ENCODE measurements at places on chromosomes 12 and 14. TPM values are rescaled to one million over a fixed set of nuclear protein-coding genes. Genes with fewer than 3 reads are reported as not detected.

The VAMP1 gene
- 40.7 TPM for total RNA-seq

The BHLHE41 gene
- total RNA-seq = not detected

The DYNC1H1 gene
- 287 TPM for total RNA-seq

The MTHFD1 gene
- 309 TPM for total RNA-seq

The AQP6 gene
- not detected for total RNA-seq

The YY1 gene
- total RNA-seq = 105 TPM

The LMNTD1 gene
- total RNA-seq = not detected

The LGALS3 gene
- 14.8 TPM for total RNA-seq

The CLEC4D gene
- not detected for total RNA-seq

The SRSF9 gene
- total RNA-seq = 248 TPM

The KCNC2 gene
- not detected for total RNA-seq

The DGLUCY gene
- 48.5 TPM for total RNA-seq

- DNase-seq = no peak
Observed at GRCh38 chr12:65952737-65953209, 128.5 kb downstream of the HMGA2 start.

DNA sequence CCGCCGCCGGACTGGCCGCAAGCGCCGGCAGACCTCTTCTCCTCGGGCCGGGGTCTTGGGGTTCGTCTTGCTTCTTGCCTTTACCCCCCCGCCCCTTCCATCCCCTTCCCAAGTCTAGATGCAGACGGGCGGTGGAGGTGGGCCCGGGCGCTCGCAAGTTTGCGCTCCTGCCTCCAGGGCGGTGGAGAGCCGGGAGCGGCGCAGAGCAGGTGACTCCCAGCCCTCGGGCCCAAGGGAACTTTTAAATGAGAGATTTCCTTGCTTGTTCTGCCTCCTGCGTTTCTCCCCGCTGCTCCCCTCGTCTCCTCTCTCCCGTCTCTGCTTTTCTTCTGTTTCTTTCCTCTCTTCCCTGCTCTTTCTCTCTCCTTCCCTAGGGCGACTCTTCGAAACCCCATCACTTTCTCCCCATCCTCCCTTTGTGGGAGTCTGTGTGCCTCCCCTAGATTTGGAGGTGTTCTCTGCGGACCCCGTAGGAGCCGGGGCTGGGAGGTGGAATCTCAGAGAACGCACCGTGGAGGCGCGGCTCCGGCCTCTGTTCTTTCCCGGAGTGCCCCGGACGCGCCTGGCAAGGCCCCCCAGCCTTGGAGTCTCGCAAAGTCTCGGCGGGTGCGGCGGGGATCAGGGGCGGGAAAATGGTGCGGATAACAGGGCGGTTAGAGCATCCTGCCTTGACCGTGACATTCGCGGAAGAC is 114.7 kb upstream of the MYL2 start:
- DNase-seq = no peak

- no peak for DNase-seq
Observed at GRCh38 chr14:60515511-60516289, 6.8 kb downstream of the SIX6 start.

- DNase-seq = no peak
Observed at GRCh38 chr14:64569138-64569631, 19.4 kb downstream of the PPP1R36 start.

DNA sequence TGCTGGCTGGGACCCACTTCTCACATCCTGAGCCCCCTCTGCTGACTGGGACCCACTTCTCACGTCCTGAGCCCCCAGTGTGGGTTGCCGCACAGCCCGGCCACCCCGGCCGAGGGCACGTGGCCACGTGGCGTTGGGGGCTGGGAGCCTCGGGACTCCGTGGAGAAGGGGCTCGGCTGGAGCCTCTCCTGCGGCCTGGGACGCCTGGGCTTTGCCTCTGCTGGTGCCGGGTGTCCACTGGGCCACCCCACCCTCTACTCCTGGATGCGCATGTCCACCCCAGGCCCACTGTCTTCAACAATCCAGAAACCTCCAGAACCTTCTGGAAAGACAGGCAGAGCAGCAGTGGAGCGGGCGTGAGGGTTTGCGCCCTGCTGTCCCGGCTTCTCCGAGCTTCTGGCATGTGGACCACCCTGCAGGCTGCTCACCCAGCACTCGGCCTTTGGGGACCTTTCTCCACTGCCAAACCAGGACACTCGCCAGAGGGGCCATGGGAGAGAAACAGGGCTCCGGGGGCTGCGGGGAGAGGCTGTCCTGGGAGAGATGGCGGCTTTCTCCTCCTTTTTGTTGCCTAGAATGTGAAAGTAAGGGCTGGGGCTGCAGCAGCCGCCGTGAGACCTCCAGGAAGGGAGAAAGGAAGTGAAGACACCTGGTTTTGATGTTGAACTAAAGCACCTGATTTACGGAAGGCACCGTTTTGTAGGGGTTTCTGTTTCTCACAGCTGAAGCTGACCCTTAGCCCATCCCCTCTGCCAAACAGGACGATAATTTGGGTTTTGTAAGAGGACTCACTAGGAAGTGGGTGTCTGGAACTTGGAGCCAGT is 30.0 kb downstream of the NOC4L start:
- no peak for DNase-seq

DNA sequence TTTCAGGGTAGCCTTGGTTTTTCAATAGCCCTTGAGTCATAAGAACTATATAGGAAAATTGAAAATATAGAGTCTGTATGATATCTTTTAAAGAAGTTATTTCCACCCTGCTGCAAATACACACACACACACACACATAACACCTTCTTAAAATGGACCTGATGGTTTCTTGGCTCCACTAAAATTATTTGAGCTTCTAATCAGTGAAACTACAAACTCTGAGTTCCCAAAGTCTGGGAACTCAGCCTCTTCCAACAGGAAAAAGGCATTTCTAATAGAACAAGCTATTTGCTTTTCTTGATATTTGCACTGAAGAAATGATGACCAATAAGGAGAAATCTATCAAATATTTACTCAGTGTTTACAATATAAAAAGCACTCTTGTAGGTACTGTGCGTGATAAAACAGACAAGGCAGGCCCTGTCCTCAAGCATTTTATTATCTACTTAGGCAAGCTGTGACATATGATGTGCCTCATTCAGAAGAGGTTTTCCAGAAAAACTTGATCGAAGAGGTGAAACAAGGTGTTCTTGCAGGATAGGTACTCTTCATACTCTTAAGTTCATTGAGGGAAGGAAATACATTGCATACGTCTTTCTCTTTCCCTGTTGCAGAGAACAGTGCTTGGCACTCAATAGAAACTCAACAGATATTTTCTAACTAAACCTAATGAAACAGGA is 88.6 kb downstream of the MGST1 start:
- DNase-seq = no peak

- DNase-seq = no peak
Observed at GRCh38 chr12:132089407-132089910, 54.7 kb downstream of the DDX51 start.

- peak; percentile 13 for DNase-seq
Observed at GRCh38 chr12:63420206-63420644, 248.1 kb downstream of the DPY19L2 start.

GRCh38 chr12:130973109-130973508 is 19.4 kb downstream of the ADGRD1 start:
- DNase-seq = no peak

DNA sequence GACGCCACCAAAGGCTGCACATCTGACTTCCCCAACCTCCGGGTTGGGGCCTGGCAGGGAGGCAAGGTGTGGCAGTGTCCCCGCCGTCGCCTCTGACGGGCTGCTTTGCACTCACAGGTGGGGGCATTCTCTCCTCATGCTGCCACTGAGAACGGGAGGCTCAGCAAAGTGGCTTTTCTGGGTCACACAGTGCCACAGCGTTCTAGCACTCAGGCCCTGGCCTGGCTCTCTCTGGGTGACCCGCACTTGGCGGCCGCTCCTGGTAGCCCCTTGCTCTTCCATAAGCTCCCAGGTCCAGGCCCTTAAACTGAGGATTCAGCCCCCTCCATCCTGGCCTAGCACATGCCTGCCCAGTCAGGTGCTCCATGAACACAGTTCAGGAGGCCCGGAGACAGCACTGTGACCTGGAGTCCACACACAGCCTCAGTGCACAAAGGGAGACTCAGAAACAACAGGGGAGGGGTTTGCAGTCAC is 25.2 kb downstream of the SERPINA1 start:
- no peak for DNase-seq

DNA sequence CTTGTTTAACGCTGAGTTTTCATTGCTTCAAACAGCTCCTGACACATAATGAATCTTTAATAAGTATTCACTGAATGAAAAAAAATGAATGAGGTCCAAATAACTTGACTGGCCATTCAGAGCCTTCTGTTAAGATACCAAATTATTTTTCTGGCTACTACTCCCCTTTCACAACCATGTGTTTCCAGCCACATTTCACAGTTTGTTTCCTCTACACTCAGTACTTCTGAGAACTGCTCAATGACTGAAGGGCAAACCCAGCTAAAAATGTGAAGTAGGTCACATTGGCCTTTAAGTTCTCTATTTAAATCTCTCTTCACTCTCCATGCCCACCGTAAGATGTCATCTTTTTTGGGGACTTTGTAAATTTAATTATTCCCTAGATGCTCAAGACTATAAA is 78.4 kb upstream of the KRR1 start:
- no peak for DNase-seq

GRCh38 chr14:64720131-64720576 is 15.9 kb downstream of the PLEKHG3 start:
- DNase-seq = no peak

Data from activated T-helper 2 cell treated with anti-CD3 and anti-CD28 coated beads, Interferon-gamma antibody, Interleukin-2, Interleukin-4, amounts not matched to agents 10 μg/mL and 5 μg/mL and 100 μg/mL, durations not matched to agents 14 hours and 24 hours and 36 hours (primary cell).